ENCODE measurements at places on chromosomes 5 and 9.

- DNase-seq: no peak
These were observed 44.5 kb downstream of the DAPK1 start for GRCh38 chr9:87542141-87542540.

GRCh38 chr9:93589688-93590087 lies 13.3 kb downstream of the PHF2 start:
- DNase-seq: no peak

- no peak for DNase-seq
These were observed 81.5 kb downstream of the NRG2 start for GRCh38 chr5:139961435-139962157.

GRCh38 chr9:69805962-69806515 lies 14.6 kb upstream of the CFAP95 start:
- no peak for DNase-seq

GRCh38 chr9:7394002-7394774 lies 405.4 kb downstream of the DMAC1 start:
- DNase-seq: no peak

Data from erythroblast (primary cell).